ENCODE measurements at places on chromosomes 12 and 14.

DNA sequence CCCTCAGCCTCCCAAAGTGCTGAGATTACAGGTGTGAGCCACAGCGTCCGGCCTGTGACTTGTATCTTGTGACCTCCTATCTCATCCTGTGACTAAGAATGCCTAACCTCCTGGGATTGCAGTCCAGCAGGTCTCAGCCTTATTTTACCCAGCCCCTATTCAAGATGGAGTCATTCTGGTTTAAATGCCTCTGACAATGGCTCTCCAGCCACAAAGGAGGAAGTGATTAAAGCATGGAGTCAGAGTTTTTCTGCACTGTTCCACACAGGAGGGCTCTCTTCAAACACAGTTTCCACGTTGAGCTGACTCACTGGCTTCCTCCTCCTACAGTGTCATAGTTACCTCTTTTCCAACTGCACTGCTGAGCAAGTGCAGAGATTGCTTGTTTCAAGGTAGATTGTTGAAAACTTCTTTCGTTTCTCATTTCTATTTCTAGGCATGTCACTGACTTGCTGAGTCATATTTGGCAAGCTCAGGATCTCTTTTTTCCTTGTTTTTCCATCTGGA, 383.8 kb downstream of the PCNX1 start:
- peak; percentile 59 for DNase-seq

DNA sequence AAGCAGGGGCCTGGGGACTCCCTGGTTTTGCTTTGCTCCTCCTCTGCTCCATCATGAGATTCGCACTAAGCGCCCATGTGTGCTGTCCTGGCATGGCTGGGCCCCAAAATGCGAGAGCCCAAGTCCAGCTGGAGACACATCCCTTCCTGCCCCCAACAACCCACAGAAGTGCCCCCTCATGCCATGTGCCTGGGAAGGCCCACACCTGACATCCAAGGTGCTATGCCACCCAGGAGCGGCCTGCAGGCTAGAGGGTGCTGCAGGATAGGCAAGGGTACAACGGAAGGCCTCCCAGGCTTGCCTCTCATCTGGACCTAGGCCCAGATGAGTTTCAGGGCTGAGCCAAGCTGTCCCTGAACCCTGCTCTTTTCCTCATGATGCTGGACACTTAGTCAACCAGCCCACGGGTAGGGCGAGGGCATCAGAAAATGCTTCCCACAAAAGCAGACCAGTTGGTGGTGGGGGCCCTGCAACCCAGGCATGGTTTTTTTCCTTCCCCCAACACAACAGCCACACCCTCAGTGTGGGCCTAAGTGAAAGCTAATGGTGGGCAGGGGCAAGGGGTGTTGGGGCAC, 13.2 kb upstream of the KRT80 start:
- DNase-seq, result no peak

DNA sequence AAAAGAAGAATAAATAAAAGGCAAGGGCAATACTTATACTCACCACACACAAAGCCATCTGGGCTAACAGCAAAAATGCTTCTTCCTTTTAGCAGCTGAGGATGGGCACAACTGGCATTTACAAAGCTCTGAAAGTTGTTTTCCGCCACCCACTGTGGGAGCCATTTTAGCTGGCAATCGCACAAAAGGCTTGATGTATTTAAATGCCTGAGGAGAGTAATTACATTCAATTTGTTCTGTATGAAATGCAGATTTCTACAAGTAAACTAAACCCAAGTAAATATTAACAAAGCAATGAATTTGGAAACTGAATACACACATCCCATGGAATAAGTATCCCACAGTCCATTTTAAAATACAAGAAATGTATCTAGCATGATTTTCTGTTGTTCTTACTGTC, 37.5 kb downstream of the LRIG3 start:
- no peak for DNase-seq

DNA sequence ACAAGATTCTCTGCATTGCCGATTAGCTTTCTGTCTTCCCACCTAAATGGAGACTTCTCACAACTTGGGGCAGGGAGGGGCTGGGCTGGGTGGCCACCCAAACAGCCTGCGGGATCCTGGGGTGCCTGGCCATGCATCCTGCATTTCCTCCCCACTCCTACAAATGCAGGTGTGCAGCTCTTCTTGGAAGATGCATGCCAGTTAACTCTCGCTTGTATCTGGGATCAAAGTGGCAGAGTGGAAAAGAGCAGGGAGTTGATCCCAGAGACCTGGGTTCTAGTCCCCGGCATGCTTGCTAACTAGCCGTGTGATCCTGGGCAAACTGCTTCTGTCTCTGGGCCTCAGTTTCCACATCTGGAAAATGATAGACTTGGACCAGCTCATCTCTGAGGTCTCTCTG, 136.6 kb downstream of the TSPAN9 start:
- no peak for DNase-seq

DNA sequence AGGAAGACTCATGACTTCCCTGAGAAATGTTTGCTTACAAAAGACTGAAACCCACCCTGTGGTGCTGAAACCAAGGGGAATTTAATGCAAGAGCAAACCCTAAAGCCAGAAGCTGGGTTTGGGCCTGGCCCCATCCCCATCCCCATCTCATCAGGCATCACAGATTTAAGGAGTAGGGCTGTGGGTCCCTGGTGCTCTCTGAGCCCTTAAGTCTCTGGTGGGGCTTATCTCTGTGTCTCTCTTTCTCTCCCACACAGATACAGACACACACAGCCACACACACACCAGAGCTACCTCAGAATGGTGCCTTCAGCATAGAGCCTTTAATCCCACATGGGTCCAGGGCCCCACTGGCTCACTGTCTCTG, 237.1 kb downstream of the SLC41A2 start:
- DNase-seq, result no peak

DNA sequence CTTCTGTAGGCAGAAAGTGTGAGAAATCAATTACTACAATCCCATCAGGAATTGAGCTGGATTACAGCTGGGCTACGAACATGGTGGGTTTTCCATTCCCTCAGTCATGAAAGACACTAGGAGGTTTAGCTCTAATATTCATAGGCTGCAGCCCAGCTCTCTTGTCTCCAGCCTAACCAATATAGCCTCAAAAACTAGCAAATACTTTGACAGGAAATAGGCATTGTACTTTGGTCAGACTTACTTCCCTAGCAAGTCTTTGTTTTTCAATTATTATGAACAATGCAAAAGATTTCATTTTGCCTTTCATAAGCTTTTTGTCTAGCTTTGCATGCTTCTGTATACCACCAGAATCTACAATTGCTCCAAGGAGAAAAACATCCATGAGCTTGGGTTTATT, 296.2 kb downstream of the GPHN start:
- DNase-seq, result no peak

DNA sequence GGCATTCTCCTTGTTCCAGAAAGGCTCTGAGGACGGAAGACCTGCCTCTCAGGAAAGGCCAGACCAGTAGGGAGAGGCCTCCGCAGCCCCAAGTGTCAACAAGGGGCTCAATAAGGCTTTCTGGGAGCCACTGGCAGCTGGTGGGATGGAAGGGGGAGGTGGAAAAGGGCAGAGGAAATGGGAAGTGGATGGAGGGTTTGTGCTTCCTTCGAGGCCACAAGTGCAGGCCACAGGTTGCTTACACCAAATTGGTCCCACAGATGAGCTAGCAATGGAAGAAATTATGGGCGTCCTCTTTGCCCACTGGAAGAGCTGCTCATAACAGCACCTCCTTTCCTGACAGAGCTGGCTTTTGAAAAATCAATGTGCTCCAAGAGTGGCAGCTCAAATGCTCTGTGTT, 28.2 kb downstream of the P2RX4 start:
- no peak for DNase-seq

Data from activated naive CD4-positive, alpha-beta T cell treated with anti-CD3 and anti-CD28 coated beads, Interleukin-2, amount 50 U/mL, for 72 hours (primary cell).